ENCODE measurements at places on chromosomes 7 and 10. TPM values are rescaled to one million over a fixed set of nuclear protein-coding genes. Genes with fewer than 3 reads are reported as not detected.

- no peaks in the 10 kb centered on the region for H3K36me3 ChIP-seq
- no peak overlapping the region for H3K4me3 ChIP-seq
- no peaks in the 10 kb centered on the region for H3K27me3 ChIP-seq
These were observed 37.5 kb downstream of the MEST start for GRCh38 chr7:130529417-130529816.

DNA sequence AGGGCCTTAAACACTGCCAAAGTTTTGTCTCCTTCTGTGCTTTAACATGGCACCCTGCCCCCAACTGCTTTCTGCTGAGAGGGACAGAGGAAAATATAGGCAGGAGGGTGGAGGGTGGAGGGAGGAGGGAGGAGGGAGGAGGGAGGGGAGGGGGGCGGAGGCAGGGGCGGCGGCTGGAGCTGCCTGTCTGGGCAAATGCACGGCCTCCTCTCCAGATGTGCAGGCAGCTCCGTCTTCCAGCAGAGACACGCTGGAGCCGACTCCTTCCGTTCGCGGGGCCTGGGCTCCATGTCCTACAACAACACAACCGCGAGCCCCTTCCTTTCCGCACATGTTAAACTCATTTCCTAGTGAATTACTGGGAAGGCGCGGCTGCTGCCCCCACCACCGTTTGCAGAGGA lies 14.2 kb downstream of the EBF3 start:
- H3K27me3 ChIP-seq = no peaks in the 10 kb centered on the region
- H3K4me1 ChIP-seq = no peaks in the 10 kb centered on the region
- no peak overlapping the region for H3K4me3 ChIP-seq
- no peaks in the 10 kb centered on the region for H3K36me3 ChIP-seq

DNA sequence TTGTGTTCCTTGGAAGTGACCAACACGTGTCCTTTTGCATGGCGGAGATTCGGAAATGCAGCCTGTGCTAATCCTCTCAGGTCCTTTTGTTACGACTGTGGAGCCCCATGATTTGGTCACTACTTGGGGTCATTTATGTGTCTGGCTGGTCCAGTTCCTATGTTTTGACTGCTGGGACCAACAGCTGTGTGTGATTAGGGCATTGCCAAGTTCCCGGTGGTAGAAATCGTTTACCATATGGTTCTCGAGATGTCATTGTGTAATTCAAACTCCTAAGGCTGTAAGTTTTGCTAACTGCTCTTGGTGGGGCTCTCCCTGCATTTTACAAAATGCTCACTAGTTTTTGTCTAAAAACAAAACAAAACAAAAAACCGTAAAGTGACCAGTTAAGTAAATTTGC lies 62.0 kb downstream of the CCNY start:
- no peaks in the 10 kb centered on the region for H3K36me3 ChIP-seq
- H3K27me3 ChIP-seq = no peaks in the 10 kb centered on the region
- H3K4me3 ChIP-seq = no peak overlapping the region
- no peaks in the 10 kb centered on the region for H3K4me1 ChIP-seq
- H3K27ac ChIP-seq = no peak overlapping the region

GRCh38 chr10:1114719-1115606 lies 58.8 kb downstream of the WDR37 start:
- H3K4me1 ChIP-seq = peaks cover 8% of the 10 kb centered on the region
- H3K36me3 ChIP-seq = peaks cover 64% of the 10 kb centered on the region
- DNase-seq = no peak
- no peaks in the 10 kb centered on the region for H3K27me3 ChIP-seq

GRCh38 chr7:152149363-152149762 lies 123.9 kb downstream of the GALNT11 start:
- no peak overlapping the region for H3K4me3 ChIP-seq
- no peak for DNase-seq
- H3K4me1 ChIP-seq = no peaks in the 10 kb centered on the region
- H3K27me3 ChIP-seq = no peaks in the 10 kb centered on the region
- H3K36me3 ChIP-seq = peaks cover 80% of the 10 kb centered on the region

DNA sequence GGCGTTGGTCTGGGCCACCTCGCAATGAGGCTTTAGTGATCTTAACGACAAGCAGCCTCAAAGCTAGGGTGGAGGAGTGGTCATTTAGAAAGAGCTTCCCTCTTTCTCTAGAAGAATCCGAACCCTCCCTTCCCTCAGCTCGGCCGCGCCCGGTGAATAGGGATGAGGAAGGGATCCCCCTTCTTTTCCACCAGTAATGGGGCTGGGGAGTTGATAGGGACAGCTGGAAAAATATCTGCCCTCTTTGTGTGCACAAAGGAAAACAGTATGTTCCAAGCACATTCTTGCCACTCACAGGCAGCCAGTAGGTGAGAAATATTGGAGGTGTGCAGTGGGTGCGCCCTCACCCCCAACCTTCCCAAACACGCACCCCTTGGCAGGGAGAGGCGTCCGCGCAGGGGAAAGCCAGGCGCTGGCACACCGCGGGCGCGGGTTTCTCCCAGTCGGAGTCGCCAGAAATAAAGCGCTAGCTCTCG lies 6.5 kb downstream of the DLX5 start:
- no peak for DNase-seq
- H3K27me3 ChIP-seq = peaks cover 64% of the 10 kb centered on the region
- H3K4me1 ChIP-seq = no peaks in the 10 kb centered on the region
- H3K4me3 ChIP-seq = no peak overlapping the region
- no peaks in the 10 kb centered on the region for H3K36me3 ChIP-seq

The TCAF2 gene
- total RNA-seq = 0.19 TPM

- DNase-seq = peak; percentile 42
- no peak overlapping the region for H3K27ac ChIP-seq
- H3K27me3 ChIP-seq = no peaks in the 10 kb centered on the region
- no peaks in the 10 kb centered on the region for H3K4me1 ChIP-seq
- no peak overlapping the region for H3K4me3 ChIP-seq
- H3K36me3 ChIP-seq = no peaks in the 10 kb centered on the region
These were observed 49.2 kb upstream of the MGMT start for GRCh38 chr10:129417870-129418269.

GRCh38 chr10:122237331-122237990 lies 33.6 kb upstream of the BTBD16 start:
- H3K36me3 ChIP-seq = peaks cover 73% of the 10 kb centered on the region
- H3K27me3 ChIP-seq = no peaks in the 10 kb centered on the region
- peaks cover 16% of the 10 kb centered on the region for H3K4me1 ChIP-seq
- H3K4me3 ChIP-seq = no peak overlapping the region
- no peak for DNase-seq
- no peak overlapping the region for H3K27ac ChIP-seq

The PDK4 gene
- total RNA-seq = 712 TPM

The ITPRID1 gene
- total RNA-seq = not detected

The FFAR4 gene
- total RNA-seq = not detected

DNA sequence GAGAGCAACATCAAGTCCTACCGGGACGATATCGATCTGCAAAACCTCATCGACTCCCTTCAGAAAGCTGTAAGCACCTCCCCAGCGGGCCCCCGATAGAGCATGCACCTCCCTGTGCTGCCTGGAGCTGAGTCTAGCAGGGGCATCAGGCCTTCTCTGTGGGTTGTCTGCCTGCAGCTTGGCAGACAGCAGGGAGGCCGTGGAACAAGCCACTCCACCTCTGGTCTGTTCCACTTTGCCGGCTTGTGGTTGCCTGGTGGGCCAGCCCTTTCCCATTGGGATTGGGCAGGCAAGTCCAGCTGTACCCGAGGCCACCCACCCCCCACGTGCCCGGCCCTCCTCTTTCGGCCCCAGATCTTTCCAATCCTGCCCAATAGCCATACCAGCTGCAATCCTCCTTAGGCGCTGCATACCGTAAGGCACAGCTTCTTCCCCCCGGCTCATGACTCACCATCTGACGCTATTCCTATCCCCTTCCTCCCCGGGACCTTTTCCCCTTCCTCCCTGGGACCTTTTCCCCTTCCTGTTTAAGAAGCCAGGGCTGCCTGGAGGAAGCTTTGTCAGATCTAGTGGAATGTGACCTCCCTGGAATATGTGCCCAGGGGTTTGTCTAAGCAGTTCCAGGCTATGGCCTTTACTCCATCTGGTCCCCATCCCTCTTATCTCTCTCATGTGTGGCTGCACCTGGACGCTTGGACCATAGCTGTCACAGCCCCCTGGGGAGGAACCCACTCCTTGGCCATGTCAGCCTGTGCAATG lies 28.1 kb upstream of the SH2D4B start:
- H3K36me3 ChIP-seq = peaks cover 38% of the 10 kb centered on the region
- no peaks in the 10 kb centered on the region for H3K27me3 ChIP-seq
- no peak overlapping the region for H3K4me3 ChIP-seq
- peak overlapping the region; percentile 46 for H3K27ac ChIP-seq
- DNase-seq = no peak

The TMEM248 gene
- 111 TPM for total RNA-seq

The ENTPD7 gene
- total RNA-seq = 3.7 TPM

The RNF148 gene
- total RNA-seq = 0.74 TPM

GRCh38 chr7:135938086-135938485 lies 39.1 kb downstream of the MTPN start:
- H3K36me3 ChIP-seq = no peaks in the 10 kb centered on the region
- no peak overlapping the region for H3K4me3 ChIP-seq
- no peak for DNase-seq

The TUBB8 gene
- total RNA-seq = not detected

DNA sequence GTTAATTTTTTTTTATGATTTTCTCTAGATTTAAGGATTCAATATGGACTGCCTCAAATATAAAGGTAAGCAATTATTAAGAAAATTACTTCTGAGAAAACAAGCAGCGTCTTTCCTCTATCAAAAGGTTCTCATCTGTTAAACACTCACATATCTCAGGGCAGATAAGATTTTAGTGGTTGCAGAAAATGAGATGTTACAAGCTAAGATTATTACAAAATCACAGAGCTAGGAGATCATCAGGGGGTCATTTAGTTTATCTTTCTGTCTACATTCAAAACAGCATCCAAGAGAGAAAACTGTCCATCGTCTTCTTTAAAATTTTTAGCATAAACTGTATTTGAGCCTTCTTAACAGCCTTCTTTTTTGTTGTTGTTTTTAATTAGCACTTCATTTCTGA lies 29.1 kb upstream of the RHOBTB1 start:
- H3K27ac ChIP-seq = no peak overlapping the region
- H3K27me3 ChIP-seq = no peaks in the 10 kb centered on the region
- H3K4me3 ChIP-seq = no peak overlapping the region
- no peaks in the 10 kb centered on the region for H3K36me3 ChIP-seq
- DNase-seq = no peak

GRCh38 chr10:47278720-47279119 lies 21.3 kb upstream of the GDF10 start:
- no peak for DNase-seq
- H3K27ac ChIP-seq = no peak overlapping the region
- no peaks in the 10 kb centered on the region for H3K36me3 ChIP-seq
- no peaks in the 10 kb centered on the region for H3K4me1 ChIP-seq
- no peak overlapping the region for H3K4me3 ChIP-seq
